T-helper 17 cell (primary cell): ENCODE measurements at places on chromosomes 2 and 18.

GRCh38 chr18:25815659-25816058, 274.8 kb downstream of the SS18 start:
- H3K4me1 ChIP-seq = peaks cover 5% of the 10 kb centered on the region
- H3K27ac ChIP-seq = no peak overlapping the region
- DNase-seq = no peak
- H3K27me3 ChIP-seq = peaks cover 18% of the 10 kb centered on the region
- no peaks in the 10 kb centered on the region for H3K36me3 ChIP-seq

DNA sequence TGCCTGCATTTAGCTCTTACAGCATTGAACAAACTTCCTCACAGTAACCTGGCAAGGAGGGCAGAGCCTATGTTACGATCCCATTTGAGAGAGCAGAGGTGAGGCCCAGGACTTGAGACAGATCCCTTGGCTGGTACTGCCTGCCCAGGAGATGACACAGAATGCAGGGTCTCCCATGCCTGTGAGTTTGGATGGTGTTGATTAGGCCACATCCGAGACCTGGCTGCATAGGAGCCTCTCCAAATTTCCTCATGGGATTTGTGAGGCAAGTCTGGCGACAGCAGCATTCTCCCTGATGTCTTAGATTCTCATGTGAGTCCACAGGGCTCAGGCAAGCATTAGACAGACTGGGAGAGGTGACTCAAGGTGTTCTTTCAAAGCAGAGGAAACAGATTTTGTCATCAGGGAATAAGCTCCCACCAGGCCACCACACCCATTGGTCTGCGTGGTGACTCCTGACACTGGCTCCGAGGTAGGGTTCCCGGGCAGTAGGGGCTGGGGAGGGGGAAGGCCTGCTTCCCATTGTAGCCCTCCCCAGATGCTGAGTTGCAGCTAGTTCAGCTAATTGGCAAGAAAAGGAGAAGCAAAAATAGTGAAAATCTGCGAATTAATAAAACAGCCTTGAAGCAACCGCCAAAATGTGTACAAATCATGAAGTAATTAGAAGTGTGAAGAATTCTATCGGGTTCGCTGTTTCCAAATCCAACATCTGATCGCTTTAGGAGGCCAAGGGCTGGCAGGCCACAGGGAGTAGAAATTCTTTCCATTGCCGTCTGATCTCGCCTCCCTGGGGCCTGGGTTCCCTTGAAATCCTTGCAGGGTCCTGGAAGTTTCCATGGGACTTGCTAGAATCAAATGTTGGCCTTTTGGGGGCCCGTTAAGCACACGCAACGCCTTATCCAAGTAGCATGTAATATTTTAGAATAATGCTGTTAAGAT, 68.0 kb downstream of the MAPK4 start:
- H3K4me1 ChIP-seq = no peaks in the 10 kb centered on the region
- H3K4me3 ChIP-seq = no peak overlapping the region
- H3K36me3 ChIP-seq = no peaks in the 10 kb centered on the region

- peaks cover 3% of the 10 kb centered on the region for H3K36me3 ChIP-seq
- no peak overlapping the region for H3K4me3 ChIP-seq
- no peak for DNase-seq
- H3K4me1 ChIP-seq = peaks cover 5% of the 10 kb centered on the region
- peaks cover 62% of the 10 kb centered on the region for H3K27me3 ChIP-seq
Observed at GRCh38 chr18:50107468-50107977, 87.4 kb downstream of the MYO5B start.

- H3K4me1 ChIP-seq = peaks cover 4% of the 10 kb centered on the region
- H3K36me3 ChIP-seq = no peaks in the 10 kb centered on the region
- H3K27ac ChIP-seq = no peak overlapping the region
- no peak for DNase-seq
Observed at GRCh38 chr18:50340078-50340477, 34.8 kb upstream of the SKA1 start.

DNA sequence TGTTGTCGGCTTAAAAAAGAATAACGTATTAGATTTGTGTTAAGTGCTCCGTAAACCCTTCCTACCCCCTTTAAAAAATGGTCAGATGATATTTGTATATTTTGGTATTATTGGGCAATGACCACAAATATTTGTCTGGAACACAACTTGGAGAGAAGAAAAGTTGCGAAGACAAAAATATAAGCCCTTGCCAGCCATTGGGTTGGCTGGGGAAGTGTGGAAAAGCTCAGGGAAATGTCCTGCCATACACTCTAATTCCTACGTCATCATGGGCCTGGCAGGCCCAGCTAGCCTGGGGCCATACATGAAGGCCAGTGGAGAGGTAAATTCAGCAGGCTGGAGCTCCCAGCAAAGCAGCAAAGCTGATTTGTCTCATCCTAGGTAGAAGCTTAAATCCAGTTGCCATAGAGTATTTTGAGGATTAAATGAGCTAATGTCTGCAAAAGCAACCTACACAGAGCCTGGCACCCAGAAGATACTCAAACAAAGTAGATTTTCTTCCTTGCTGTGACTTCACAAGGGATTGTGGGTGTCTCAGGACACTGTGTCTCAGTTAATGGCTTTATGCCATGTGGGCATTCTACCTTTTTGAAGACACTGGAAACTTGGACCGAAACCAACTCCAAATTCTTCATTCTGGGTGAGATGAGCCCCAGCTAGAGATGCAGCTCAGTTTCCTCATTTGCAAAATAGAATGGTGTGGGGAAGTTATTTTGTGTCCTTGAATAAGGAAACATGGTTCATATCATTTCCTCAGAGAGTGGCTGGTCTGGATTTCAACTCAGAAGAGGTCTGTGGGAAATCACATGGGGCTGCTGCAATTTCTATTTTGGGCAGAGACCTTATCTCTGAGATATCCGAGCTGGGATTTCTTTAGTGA, 87.9 kb upstream of the MAP4K3 start:
- no peaks in the 10 kb centered on the region for H3K27me3 ChIP-seq
- H3K36me3 ChIP-seq = no peaks in the 10 kb centered on the region
- no peak overlapping the region for H3K27ac ChIP-seq
- H3K4me1 ChIP-seq = no peaks in the 10 kb centered on the region
- no peak for DNase-seq
- no peak overlapping the region for H3K4me3 ChIP-seq

- H3K27ac ChIP-seq = peak overlapping the region; percentile 94
- H3K4me1 ChIP-seq = peaks cover 96% of the 10 kb centered on the region
- peaks cover 18% of the 10 kb centered on the region for H3K36me3 ChIP-seq
- DNase-seq = no peak
- H3K4me3 ChIP-seq = peak overlapping the region; percentile 78
- H3K27me3 ChIP-seq = no peaks in the 10 kb centered on the region
Observed at GRCh38 chr2:68771211-68771751, 36.7 kb downstream of the ARHGAP25 start.

DNA sequence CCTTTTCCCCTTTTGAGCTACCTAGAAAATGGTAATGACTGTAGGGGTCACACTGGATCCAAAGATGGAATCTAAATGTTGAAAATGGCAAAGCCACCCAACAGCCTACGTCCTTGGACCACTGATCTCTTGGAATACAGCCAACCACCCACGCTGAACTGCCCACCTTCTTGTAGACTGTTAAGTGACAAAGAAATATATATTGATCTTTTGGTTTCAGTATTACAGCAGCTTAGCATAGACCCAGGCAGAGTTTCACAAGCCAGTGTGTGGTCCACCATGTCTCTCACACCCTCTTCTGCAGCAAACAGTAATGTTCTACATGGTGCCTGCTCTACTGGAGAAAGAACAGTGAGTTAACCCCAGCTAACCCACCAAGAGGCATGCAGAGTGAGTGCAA, 20.2 kb downstream of the CACNB4 start:
- peaks cover 5% of the 10 kb centered on the region for H3K27me3 ChIP-seq
- H3K4me3 ChIP-seq = no peak overlapping the region
- no peak for DNase-seq
- H3K4me1 ChIP-seq = no peaks in the 10 kb centered on the region

DNA sequence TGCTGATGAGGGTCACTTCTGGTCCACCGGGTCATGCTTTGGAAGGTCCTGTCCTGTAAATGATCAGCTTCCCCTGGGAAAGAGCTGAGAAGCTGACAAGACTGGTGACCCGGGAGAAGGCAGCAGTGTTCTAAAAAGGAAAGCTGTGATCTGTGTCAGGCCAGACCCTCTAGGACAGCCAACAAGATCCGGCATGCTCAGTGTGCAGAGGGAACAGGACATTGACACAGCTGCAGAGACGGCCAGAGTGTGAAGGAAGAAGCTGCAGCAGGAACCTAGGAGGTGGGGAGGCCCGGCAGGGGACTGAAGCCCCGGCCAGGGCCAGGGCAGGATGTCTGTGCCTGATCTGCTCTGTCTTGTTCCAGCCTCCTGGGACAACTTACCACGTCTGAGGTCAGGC, 372.7 kb upstream of the ID2 start:
- no peaks in the 10 kb centered on the region for H3K27me3 ChIP-seq
- DNase-seq = no peak
- H3K4me3 ChIP-seq = peak overlapping the region; percentile 41
- peak overlapping the region; percentile 74 for H3K27ac ChIP-seq
- H3K4me1 ChIP-seq = peaks cover 73% of the 10 kb centered on the region

- H3K4me1 ChIP-seq = no peaks in the 10 kb centered on the region
- DNase-seq = no peak
- no peaks in the 10 kb centered on the region for H3K36me3 ChIP-seq
- peaks cover 22% of the 10 kb centered on the region for H3K27me3 ChIP-seq
- H3K27ac ChIP-seq = no peak overlapping the region
Observed at GRCh38 chr2:137837830-137838229, 126.4 kb upstream of the HNMT start.

GRCh38 chr18:63113899-63114565, 205.5 kb downstream of the BCL2 start:
- no peak for DNase-seq
- no peaks in the 10 kb centered on the region for H3K36me3 ChIP-seq
- H3K4me1 ChIP-seq = peaks cover 16% of the 10 kb centered on the region
- H3K27me3 ChIP-seq = no peaks in the 10 kb centered on the region
- peak overlapping the region; percentile 75 for H3K27ac ChIP-seq
- peak overlapping the region; percentile 43 for H3K4me3 ChIP-seq

GRCh38 chr18:1585881-1586488, 681.3 kb downstream of the ADCYAP1 start:
- H3K27ac ChIP-seq = no peak overlapping the region
- H3K4me1 ChIP-seq = peaks cover 2% of the 10 kb centered on the region
- DNase-seq = no peak
- no peaks in the 10 kb centered on the region for H3K36me3 ChIP-seq
- no peak overlapping the region for H3K4me3 ChIP-seq
- H3K27me3 ChIP-seq = peaks cover 17% of the 10 kb centered on the region

DNA sequence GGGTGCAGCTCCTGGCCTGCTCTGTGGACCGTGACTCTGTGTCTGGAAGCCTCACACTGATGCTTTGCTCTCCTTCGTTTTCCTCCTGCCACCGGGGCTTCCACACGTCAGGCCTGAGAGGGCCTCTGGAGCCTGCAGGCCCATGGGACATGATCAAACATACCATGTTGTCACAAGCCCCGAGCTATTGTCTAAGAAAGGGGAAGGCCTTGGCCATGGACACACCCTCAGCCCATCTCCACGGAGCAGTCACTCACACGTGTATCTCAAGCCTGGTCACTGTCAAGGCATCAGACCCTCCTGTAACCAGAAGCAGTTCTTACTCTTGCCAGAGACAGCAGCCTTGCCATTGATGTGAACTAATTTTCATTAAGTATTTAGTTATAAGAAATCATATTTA, 814.1 kb upstream of the SALL3 start:
- no peaks in the 10 kb centered on the region for H3K36me3 ChIP-seq
- peaks cover 6% of the 10 kb centered on the region for H3K27me3 ChIP-seq
- no peak for DNase-seq
- no peak overlapping the region for H3K4me3 ChIP-seq
- H3K27ac ChIP-seq = no peak overlapping the region

- no peak overlapping the region for H3K4me3 ChIP-seq
- H3K36me3 ChIP-seq = peaks cover 6% of the 10 kb centered on the region
- DNase-seq = no peak
- peaks cover 32% of the 10 kb centered on the region for H3K4me1 ChIP-seq
- no peak overlapping the region for H3K27ac ChIP-seq
Observed at GRCh38 chr18:79942786-79943607, 8.5 kb downstream of the SLC66A2 start.

DNA sequence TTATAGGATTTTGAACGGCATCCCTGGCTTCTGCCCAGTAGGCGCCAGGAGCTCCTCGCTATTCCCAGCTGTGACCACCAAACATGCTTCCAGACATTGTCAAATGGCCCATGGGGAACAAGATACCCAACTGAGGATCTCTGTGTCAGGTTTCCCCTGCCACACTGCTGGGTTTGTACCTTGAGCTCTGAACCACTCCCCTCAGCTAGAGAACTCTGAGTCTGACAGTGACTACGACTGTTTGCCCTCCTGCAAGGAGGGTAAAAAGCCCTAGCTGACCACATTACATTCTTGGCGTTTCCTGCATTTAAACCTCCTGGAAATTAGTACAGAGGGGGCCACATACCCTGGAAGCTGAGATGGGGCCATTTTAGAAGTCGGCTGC, 12.4 kb downstream of the LRRFIP1 start:
- no peak overlapping the region for H3K4me3 ChIP-seq
- H3K36me3 ChIP-seq = peaks cover 6% of the 10 kb centered on the region

DNA sequence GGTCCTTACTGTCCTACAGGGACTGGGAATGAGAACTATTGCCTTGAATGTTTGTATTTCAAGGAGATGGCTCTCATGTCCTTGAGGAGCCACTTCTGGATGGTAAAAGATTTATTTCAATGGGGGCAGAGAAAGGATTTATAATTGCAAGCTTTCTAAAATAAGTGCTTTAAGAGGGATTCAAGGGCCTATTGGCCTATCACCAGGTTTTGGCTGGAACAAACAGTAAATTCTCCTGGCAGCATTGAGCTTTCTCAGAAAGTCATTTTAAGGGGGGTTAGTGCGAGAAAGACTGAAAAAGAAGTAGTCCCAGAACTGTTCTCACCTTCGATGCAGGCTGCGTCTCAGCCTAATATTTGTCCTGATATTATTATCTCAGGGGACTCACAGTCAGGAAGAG, 29.8 kb downstream of the DPP10 start:
- no peak for DNase-seq
- H3K27me3 ChIP-seq = peaks cover 31% of the 10 kb centered on the region
- H3K4me3 ChIP-seq = no peak overlapping the region
- no peak overlapping the region for H3K27ac ChIP-seq
- no peaks in the 10 kb centered on the region for H3K4me1 ChIP-seq
- no peaks in the 10 kb centered on the region for H3K36me3 ChIP-seq

- DNase-seq = no peak
- no peak overlapping the region for H3K4me3 ChIP-seq
- H3K27ac ChIP-seq = no peak overlapping the region
Observed at GRCh38 chr2:230172156-230172555, 47.6 kb downstream of the SP110 start.

DNA sequence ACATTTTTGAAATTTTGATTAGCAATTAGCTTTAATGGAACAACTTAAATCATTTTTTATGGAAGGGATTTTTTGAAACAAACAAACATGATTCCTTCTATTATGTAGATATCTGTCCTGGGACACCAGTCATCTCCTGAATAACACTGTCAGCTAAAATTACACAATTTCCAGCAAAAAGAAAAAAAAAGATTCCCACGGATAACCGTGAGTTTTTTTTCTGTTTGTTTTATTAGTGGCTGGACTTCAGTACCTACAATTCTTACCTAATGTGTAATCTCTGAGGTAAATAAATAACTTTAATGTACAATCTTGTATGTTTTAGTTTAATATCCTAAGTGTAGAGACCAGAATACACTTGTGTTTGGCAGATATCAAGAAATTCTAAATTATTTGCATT, 126.6 kb upstream of the KYNU start:
- no peak overlapping the region for H3K27ac ChIP-seq
- no peaks in the 10 kb centered on the region for H3K27me3 ChIP-seq
- no peaks in the 10 kb centered on the region for H3K4me1 ChIP-seq
- no peaks in the 10 kb centered on the region for H3K36me3 ChIP-seq
